B cell (primary cell): ENCODE measurements at places on chromosomes 5 and 9.

GRCh38 chr9:35028341-35028740, 38.8 kb downstream of the DNAJB5 start:
- no peak for DNase-seq

DNA sequence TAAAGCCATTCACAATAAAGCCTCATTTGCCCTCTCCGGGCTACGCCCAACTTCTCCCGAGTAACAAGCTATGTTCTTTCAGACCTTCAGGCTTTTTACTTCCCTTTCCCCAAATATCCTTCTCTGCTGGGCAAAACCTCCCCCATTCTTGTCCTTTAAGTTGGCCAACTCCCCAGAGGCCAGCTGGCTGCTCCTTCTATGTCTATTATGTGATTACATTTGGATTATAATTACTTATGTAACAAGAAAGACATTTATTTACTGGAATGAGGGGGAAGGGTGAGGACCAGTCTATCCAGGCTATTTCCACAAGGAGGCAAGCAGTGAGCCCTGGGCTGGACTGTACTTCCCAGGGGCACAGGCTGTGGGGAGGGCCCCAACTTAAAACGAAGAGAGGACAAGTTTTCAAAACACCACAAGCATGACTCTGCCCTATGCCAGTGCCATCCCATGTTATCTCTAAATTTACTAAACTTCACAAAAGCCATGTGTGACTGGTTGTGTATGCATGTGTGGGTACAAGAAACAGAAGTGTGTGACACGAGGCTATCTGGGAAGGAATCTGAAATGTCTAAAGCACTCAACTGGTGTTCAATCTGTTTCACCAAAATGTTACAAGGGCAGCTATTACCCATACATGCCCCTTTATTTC, 84.5 kb downstream of the GNAQ start:
- DNase-seq, result no peak

- DNase-seq, result no peak
Observed at GRCh38 chr5:90909940-90910339, 351.3 kb downstream of the ADGRV1 start.

DNA sequence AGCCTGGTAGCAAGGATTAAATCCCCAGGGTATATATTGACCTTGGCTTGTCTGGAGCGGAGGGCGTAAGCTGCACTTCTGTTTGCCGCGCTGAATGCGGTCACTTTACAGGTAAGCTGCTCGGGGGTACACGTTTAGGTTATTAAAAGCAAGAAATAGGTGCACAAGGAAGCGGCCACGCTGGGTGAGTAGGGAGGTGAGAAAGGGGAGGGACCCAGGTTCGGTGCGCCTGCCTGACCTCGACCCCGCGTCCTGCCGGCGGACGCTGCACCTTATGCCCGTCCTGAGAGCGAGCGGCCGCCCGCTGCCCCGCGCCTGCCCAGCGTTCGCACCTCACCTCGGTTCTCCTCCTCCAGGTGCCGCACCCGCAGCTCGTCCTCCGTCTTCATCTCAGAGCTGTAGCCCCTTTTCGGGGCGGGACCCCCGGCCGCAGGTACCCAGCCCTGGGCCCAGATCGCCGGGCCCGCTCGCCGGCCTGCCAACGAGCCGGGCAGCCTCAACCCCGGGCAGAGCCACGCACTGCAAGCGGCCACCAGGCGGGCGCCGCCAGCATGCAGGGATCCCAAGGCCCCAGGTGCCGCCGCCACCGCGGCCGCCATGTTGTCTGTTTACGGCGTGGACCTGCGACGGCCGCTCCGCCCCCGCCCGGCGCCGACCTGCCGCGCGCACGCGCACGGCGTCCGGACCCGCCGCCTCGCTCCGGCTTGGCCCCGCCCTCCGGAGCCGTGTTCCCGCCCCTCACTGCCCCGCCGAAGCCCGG, at the start of gene AUH:
AUH (minus strand) TSS at position 628 of the 760 bp plus-strand sequence; CDS start at position 599, 29 bp downstream.
- peak; percentile 92 for DNase-seq

DNA sequence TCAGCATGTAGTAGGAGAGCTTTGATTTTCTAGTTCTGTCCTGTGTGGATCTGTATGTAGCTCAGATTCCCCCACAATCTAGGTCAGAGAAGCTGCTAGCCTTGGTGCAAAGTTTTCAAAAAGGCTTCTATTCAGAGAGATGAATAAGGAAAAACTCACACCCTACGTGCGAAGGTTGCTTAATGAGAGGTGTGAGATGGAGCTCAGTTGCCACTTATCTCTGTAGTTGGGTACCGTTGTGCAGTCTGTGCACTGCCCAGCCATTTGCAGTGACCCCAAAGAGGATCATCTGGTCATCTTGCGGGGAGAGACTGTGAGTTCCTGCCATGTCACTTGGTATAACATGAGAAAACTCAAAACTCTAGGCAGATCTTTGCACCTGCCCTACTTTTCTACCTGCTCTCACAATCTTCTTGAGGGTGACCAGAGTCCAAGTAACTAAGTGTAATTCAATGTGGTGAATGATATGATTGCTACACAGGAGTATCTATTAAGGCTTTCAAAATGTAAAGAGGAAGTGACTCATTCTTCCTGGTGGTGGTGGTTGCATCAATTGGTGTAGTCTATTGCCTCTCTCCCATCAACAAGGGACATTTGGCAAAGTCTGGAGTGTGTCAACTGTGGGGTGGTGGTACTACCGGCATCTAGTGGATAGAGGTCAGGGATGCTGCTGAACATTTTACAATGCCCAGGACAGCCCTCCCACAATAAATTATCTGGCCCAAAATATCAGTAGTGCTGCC, 65.2 kb downstream of the TMC1 start:
- DNase-seq, result no peak

DNA sequence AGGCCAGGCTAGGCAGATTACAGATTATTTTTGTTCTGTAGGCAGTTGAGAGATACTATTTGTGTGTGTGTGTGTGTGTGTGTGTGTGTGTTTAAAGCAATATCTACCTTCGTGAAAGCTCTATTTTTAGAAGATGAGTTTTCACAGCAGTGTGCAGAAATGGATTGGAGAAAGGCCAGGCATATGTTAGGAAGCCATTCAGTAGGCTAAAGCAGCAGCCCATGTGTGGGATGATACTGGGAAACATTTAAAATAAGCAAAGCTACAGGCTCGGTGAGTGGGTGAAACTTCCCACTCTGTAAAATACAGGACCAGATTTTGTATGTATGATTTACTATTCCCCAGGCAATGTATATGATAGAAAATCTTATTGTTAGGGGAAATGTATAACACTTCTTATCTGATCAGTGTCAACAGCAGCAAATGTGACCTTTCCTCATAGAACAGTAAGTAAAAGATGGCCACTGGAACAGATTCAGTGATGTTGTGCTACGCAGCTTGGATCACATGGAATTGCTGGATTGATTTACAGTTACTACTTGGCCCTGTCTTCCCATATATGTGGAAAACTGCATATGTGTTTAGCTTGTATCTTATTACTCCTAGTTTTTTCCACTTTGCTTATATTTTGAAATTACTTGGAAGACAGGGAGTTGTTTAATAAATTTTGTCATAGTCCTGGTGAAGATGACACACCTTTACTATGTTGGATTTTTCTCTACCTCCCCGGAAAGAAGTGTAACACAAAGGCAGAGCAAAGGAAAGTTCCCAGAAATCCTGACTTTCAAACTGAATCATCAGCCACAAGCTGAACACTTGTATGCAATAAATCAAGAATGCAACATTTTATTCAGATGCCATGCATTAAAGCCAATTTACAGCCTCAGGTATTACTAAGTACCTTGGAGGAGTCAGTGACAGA, 1077.7 kb upstream of the SEMA6A start:
- DNase-seq, result no peak

GRCh38 chr9:127585161-127585819, 26.8 kb upstream of the STXBP1 start:
- no peak for DNase-seq

GRCh38 chr5:137613554-137614265, 114.6 kb upstream of the SPOCK1 start:
- DNase-seq, result no peak
